ENCODE measurements at places on chromosomes 2 and 18. TPM values are rescaled to one million over a fixed set of nuclear protein-coding genes. Genes with fewer than 3 reads are reported as not detected.

DNA sequence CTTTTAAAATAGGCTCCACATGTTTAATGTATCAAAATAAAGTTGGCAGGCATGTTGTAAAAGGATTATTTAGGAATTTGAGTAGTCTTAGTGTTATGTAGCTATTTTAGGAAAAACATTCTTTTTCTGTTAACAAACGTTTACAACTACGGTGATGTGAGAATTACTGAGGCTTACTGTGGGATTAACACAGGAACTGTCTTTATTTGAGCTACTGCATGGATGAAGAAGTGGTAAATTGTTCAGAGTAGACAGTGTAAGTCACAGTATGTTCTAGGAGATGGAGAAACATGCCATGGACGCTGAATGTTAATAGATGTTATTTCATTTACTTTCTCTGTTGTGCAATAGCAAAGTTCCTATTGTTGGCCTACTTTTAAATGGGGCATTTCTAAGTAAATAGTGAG is 1.6 kb downstream of the PPM1B start:
- DNase-seq, result no peak

GRCh38 chr2:217367464-217367863 is 507.6 kb upstream of the TNP1 start:
- no peak for DNase-seq

DNA sequence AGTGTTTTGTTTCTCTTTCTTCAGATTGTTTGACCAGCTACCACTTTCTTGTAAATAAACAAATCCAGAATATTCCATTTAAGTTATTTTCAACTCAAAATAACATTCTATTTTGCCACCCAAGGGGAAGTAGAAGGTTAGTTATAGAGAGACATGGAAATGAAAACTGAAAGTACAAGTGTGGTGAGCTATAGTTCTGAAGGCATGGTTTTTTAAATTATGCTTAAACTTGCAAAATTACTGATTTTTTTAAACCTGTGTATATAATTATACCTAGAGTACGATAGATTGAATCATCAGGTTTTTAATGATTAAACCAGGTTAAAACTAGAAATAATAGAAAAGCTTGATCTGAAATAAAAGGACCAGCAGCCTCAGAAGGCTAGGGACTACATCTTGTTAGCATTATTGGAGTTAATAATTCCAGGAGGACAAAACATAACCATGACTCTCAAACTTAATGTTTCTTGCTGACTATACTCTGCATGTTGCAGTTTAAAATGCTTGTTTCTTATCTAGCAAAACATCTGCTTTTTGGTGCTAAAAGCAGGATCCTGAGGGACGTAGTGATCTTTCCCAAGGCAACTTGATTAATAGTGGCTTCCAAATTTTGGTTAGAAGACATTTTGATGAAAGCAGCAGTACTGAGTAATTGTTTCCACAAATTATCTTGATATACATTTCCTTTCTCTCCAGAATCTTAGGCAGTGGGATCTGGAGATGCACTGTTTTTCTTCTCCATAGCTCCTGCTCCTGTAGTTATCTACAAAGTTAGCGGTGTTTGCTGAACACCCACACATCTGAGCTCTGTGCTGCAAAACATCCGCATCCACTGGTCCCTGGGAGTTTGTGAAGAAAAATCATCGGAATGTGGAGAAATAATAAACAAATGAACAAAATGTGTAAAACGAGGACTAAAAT is 327.2 kb upstream of the PKDCC start:
- no peak for DNase-seq

DNA sequence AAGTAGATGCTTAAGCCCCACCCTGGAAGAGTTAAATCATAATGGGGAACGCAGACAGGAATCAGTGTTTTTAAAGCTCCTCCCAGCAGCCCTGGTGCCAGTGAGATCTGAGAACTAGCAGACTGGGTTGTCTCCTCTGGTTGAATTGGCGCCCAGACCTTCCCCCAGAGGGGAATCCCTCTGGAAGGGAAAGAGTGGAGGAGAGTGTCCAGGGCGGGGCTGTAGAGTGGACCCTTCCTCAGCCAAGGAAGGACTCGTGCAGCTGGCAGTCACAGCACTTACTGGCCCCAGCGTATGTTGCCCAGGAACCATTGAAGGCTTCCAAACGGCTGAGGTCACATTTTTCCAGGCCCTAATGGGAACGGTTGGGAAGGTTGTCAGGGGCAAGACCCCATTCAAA is 62.5 kb downstream of the TGOLN2 start:
- DNase-seq, result no peak

GRCh38 chr2:29662861-29663260 is 258.5 kb downstream of the ALK start:
- DNase-seq, result no peak

DNA sequence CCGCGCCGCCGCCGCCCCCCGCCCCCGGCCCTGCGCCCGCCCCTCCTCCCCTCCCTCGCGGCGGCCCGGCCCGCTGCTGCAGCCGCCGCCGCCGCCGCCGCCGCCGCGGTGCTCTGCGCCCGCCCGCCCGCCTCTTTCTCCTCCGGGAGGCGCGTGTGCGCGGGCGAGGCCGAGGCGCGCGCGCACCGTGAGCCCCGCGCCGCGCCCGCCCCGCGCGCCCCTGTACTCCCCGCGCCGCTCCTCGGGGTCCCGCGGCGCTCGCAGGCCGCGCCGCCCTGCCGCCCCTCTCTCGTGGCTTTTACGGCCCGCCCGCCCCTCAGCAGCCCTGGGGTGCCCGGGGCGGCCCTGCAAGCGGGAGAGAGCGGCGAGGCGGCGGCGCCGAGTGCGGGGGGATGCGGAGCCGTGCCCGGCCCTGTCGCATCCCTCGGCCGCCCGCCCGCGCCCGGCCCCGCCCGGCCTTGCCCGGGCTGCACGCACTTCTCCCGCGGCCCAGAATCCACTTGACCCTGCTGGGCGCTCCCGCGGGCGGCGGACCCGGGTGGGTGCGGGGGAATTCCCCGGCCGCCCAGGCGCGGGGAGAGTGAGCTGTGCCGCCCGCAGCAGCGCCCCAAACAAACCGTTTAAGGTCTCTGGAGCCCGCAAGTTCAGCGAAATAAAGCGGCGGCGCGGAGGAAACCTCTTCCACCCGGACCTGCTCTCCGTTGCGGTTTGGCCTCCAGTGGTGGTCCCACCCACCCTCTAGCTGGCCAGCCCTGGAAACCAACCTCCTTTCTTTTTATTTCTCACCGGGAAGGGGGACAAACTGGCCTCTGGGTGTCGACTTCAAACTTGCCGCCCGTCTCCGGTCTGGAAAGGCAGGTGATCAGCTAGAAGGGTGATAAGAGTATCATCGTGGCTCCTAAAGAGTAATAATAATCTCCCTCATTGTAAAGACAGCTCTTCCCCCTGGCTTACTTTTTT is 37.4 kb downstream of the AFF3 start:
- peak; percentile 48 for DNase-seq

DNA sequence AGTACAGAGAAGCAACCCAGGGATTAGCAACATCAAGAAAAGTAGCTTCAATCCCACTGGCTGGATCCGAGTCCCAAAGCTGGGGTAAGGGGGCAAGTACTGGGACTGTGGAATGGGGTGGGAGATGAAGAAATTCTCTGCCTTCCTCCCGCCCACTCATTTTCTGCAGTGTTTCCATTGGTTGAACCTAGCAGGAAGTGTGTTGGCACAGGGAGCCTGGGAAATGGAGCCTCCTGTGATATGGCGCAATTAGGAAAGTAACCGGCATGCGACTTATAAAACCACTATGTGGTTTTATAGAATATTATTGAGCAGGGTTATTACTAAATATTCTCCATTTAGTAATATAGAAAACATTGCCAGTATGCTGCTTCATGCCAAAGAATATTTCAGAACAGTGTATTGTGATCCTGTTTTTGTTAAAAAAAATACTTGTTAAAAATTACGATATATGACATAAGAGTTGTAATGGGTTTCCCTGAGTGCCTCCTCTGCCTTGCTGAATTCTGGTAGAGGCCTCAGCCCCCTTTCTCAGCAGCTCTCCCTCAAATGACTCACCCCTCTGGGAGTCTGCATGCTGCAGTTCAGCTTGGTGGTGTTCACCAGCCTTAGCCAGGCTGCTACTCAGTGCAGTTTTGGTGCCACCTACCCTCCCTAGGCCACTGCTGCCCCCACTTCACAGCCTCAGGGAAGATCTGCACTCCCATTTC is 60.5 kb downstream of the HK2 start:
- DNase-seq, result no peak

DNA sequence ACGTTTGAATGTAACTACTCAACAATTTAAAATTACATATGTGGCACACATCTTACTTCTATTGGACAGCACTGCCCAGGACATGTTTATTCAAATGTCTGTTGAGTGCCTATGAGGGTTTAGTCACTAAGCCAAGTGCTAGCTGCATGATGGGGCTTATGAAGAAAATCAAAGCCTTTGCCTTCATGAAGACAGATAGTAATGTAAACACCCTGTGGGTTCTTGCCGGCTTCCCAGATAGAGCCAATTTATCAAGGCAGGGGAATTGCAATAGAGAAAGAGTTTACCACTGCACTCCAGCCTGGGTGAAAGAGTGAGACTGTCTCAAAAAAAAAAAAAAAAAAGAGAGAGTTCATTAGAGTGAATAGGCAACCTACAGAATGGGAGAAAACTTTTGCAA is 43.7 kb upstream of the NEB start:
- no peak for DNase-seq

- no peak for DNase-seq
These were observed 395.6 kb downstream of the ARHGAP15 start for GRCh38 chr2:143524559-143525401.

DNA sequence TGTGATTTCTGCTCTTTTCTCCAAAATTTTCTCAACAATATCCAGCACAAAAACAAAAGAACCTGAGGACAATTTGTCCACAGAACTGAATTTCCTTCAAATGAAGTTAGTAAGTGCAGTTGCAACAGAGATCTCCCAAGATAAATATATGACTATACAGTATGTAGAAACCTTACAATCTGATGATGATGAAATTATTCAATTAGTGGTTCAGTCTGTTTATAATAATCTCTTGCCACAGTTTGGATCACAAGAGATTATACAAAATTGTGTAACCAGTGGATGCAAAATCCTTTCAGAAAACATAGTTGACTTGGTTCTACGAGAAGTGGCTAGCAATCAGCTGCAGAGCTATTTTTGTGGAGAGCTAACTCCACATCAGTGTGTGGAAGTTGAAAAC is 68.7 kb downstream of the FSIP2 start:
- no peak for DNase-seq

- no peak for DNase-seq
These were observed 299.2 kb upstream of the RBMS1 start for GRCh38 chr2:160792837-160793236.

DNA sequence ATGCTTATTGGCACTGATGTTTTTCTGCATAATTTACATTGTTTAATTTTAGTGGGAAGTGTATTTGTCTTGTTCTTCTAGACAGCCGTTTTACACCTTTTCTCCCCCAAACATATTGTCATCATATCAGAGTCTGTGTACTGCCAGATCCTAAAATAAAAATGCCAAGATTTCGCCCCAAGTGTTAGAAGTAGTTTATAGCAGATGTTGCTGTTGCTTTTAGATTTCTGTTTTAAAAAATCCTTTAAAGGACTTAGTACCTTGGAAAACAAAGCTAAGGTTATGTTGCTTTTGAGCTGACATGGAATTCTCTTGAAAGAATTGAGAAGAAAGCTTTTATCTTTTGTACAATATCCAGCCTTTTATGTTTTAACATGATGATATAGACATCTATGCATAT is 36.0 kb downstream of the NAB1 start:
- DNase-seq, result no peak

DNA sequence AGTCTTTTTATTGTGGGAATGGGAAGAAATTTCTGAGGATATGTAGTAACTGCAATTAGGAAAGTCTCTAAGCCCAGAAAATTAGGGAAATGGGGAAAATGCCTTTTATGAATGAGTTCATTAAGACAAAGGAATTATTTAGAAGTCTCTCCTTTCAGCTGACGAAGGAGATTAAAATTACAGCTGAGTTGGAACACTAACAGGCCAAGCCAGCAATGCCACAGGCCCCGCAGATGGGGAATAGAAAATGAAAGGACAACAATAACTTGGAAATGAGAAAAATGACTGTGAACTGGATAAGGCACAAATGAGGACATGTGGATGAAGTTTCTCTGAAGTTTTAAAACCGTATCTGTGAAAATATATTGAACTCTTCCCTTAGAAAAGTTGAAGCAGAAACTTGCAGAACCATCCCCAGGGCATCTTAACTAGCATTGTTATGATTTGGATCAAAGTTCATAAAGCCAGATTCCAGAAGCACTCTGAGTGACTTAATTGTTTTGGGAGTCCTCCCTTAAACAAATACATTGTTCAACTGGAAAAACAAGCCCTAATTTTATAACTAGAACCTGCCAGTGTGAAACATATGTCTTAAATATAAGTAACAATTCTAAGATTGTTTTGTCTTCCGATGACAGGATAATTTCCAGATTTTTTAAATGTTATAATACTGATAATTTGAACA is 51.3 kb downstream of the C2orf76 start:
- no peak for DNase-seq

GRCh38 chr2:108448678-108449409 is at the start of gene GCC2:
Gene GCC2, plus strand, starts transcription at chr2:108449206. Its CDS starts 69 bp downstream, at chr2:108449275.
- peak; percentile 96 for DNase-seq

The FAM161A gene
- polyA plus RNA-seq, result 2.1 TPM

The PHLPP1 gene
- polyA plus RNA-seq, result 0.28 TPM

The KIF5C gene
- polyA plus RNA-seq, result 0.92 TPM

The EFHD1 gene
- polyA plus RNA-seq, result 4.4 TPM
